ENCODE measurements at places on chromosomes 7 and 10.

DNA sequence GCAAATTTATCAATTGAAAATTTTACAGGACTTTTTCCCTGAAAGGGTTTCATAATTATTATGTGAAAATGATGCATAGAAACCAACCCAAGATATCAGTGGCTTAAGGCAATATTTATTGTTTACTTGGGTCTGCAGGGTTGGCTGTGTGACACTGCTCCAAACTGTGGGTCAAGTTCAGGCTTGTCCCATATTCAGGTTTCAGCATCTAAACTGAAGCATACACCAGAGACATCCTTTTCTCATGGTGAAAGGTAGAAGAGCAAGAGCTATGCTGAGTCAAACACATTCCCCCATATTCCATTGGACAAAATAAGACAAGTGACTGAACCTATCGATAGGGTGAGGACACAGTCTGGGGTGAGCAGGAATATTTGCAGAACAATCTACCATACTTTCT is 110.9 kb downstream of the MAPK8 start:
- DNase-seq, result no peak

- no peak for DNase-seq
Observed at GRCh38 chr10:614790-615582, 74.5 kb downstream of the DIP2C start.

DNA sequence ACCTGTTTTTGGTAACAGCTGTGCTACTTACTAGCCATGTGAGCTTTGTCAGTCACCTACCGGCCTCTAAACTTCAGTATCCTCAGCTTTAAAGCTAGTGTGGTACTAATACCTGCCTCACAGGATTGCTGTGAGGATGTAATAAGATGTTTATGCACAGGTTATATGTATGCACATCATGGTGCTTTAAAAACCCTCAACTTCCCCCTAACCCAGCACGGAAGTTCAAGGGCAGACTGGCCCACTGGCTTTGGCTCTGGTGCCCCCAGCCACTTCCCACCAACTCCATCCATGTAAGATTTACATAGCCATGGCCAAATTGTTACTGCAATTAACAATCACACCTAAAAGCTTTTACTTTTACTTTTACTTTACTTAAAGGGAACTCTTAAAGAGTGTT is 676.0 kb upstream of the GALNT17 start:
- no peak for DNase-seq

- DNase-seq, result no peak
Observed at GRCh38 chr7:156178214-156178613, 366.0 kb upstream of the SHH start.
